ENCODE measurements at places on chromosomes 16 and 17. TPM values are rescaled to one million over a fixed set of nuclear protein-coding genes. Genes with fewer than 3 reads are reported as not detected.

ACSM2B gene
- total RNA-seq = 0.89 TPM

ZNF423 gene
- total RNA-seq = not detected

UNK gene
- total RNA-seq = 26.7 TPM

ABCC6 gene
- not detected for total RNA-seq

MYH3 gene
- 0.35 TPM for total RNA-seq

DNA sequence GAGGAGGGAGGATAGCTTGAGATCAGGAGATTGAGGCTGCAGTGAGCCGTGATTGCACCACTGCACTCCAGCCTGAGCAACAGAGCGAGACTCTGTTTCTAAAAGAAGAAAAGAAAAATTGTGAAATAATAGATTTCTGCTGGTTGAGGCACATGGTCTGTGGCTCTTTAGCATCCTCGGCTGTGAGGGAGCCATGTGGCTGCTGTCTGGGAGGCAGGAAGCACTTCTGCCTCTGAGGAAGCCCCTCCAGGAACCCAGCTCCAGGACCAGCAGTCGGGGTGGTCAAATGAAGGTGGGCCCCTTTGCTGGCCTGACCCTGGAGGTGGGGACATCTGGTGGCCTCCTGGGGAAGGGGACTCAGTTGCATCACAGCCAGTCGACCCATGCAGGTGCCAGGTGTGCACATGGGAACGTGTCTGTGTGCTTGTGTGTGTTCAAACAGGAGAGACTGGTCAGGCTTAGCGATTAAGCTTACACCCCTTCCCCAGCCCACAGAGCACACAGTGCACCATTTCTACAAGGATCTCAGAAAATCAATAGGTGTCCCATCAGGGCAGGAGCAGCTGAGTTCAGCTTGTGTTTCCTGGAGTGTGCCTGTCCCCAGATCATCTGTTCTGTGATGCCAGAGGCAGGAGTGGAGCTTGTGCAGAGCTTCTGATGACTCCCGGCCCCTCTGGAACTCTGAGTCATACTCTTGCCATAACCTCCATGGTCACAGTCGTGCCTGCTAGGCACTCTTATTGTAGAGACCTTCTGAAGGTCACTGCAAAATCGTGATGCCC, 24.3 kb upstream of the MGAT5B start:
- peak; percentile 41 for DNase-seq
- no peaks in the 10 kb centered on the region for H3K36me3 ChIP-seq
- H3K4me1 ChIP-seq = peaks cover 33% of the 10 kb centered on the region
- no peaks in the 10 kb centered on the region for H3K27me3 ChIP-seq

DNA sequence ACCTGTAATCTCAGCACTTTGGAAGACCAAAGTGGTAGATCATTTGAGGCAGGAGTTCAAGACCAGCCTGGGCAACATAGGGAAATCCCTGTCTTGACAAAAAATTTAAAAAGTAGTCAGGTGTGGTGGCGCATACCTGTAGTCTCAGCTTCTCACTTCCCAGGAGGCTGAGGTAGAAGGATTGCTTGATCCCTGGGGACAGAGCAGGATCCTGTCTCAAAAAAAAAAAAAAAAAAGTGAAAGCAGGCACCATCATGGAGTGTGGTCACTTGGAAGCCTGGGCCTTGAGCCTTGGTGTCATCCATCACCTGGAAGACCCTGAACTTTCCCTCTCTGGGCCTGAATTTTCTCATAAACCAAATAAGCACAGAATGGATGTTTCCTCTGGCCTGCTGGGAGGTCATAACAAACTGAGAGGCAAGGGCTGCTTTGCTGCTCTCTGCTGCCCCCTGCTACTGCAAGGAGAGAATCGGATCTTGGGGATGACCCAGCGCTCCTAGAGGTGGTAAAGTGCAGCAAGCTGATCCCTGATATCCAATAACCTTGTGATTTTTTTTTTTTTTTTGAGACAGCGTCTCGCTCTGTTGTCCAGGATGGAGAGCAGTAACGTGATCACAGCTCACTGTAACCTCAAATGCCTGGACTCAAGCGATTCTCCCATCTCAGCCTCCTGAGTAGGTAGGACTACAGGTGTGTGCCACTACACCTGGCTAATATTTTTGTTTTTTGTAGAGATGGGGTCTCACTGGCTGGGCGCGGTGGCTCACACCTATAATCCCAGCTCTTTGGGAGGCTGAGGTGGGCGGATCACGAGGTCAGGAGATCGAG, 75.9 kb upstream of the RNU2-1 start:
- peaks cover 3% of the 10 kb centered on the region for H3K4me1 ChIP-seq
- DNase-seq = no peak
- H3K4me3 ChIP-seq = no peak overlapping the region
- no peak overlapping the region for H3K27ac ChIP-seq
- no peaks in the 10 kb centered on the region for H3K27me3 ChIP-seq

DNA sequence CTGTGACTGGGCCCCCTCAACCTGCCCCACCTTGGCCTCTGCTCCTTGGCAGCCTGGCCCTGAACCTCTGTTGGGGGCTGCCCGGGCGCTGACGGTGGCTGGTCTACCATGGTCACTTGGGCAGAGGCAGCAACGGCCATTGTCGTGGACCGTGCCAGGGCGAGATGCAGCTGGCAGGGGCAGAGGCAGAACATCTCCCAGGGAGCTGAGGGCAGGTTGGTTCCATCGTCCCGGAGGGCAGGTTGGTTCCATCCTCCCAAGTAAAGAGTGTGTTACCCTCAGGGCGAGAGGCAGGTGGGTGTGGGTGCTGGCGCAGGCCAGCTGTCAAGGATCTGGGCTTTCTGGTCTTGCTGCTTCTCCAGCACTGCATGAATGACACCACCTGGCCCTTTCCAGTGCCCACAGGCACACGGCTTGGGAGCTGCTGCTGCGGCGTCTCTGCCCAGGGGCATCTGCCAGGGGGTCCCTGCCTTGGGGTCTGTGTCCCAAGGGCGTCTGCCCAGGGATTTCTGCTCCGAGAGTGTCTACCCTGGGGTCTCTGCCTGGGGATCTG, 12.0 kb downstream of the ACSF3 start:
- H3K36me3 ChIP-seq = peaks cover 80% of the 10 kb centered on the region
- peaks cover 16% of the 10 kb centered on the region for H3K4me1 ChIP-seq
- H3K4me3 ChIP-seq = no peak overlapping the region
- H3K27ac ChIP-seq = no peak overlapping the region
- H3K27me3 ChIP-seq = no peaks in the 10 kb centered on the region

- no peaks in the 10 kb centered on the region for H3K36me3 ChIP-seq
- DNase-seq = no peak
- peaks cover 3% of the 10 kb centered on the region for H3K27me3 ChIP-seq
- H3K4me3 ChIP-seq = no peak overlapping the region
These were observed 30.5 kb downstream of the PIK3R6 start for GRCh38 chr17:8836821-8837562.

- peak overlapping the region; percentile 88 for H3K4me3 ChIP-seq
- peaks cover 26% of the 10 kb centered on the region for H3K36me3 ChIP-seq
- H3K27me3 ChIP-seq = no peaks in the 10 kb centered on the region
- DNase-seq = no peak
- H3K27ac ChIP-seq = peak overlapping the region; percentile 88
These were observed 290 bp downstream of the TOB1 start for GRCh38 chr17:50865868-50866260.

GRCh38 chr17:35879773-35880654, at the start of gene CCL5:
CCL5 (minus strand) TSS chr17:35880360.
- no peak for DNase-seq
- H3K4me3 ChIP-seq = no peak within 1 kb of the TSS
- no peaks in the 10 kb centered on the region for H3K27me3 ChIP-seq
- peaks cover 17% of the 10 kb centered on the region for H3K4me1 ChIP-seq
- H3K36me3 ChIP-seq = no peaks in the 10 kb centered on the region
- peak within 1 kb of the TSS; percentile 41 for H3K27ac ChIP-seq

GRCh38 chr16:87032554-87032953, 284.6 kb downstream of the C16orf95 start:
- H3K4me1 ChIP-seq = no peaks in the 10 kb centered on the region
- H3K27me3 ChIP-seq = peaks cover 49% of the 10 kb centered on the region
- H3K27ac ChIP-seq = no peak overlapping the region
- no peak overlapping the region for H3K4me3 ChIP-seq

- DNase-seq = peak; percentile 71
- peaks cover 25% of the 10 kb centered on the region for H3K4me1 ChIP-seq
- H3K36me3 ChIP-seq = no peaks in the 10 kb centered on the region
- peaks cover 33% of the 10 kb centered on the region for H3K27me3 ChIP-seq
These were observed 12.4 kb downstream of the SGCA start for GRCh38 chr17:50177983-50178834.

- no peaks in the 10 kb centered on the region for H3K4me1 ChIP-seq
- H3K27me3 ChIP-seq = peaks cover 35% of the 10 kb centered on the region
- H3K27ac ChIP-seq = no peak overlapping the region
- H3K4me3 ChIP-seq = no peak overlapping the region
- DNase-seq = peak; percentile 38
These were observed 18.4 kb downstream of the FA2H start for GRCh38 chr16:74756203-74756602.

DNA sequence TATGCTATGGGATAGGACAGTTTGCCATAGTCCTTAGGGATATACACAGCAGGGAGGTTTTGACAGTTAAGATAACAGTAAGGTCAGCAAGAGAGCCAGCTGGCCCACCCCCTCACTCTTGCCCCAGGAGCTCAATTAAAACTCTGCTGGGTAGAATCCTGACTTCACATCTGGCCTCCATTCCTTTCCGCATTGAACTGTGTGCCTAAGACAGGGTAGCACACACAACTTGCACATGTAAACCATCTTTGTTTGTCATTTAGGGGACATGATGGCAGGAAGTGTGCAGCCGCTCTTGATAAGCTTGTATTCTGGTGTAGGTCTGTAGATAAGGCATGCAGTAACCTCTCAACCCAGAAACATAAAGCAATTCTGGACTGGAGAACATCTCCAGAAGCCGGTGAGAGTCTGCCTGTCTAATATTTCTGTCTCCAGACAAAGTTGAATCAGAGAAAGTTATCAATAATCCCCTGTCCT, 5.2 kb downstream of the MINK1 start:
- peak; percentile 46 for DNase-seq
- H3K4me1 ChIP-seq = peaks cover 52% of the 10 kb centered on the region
- peaks cover 24% of the 10 kb centered on the region for H3K36me3 ChIP-seq
